Pons (tissue), 1 donor: ENCODE measurements at places on chromosomes 16 and 17.

- no peak for DNase-seq
Measured at GRCh38 chr17:50276588-50277356, 2.5 kb downstream of the TMEM92 start.

DNA sequence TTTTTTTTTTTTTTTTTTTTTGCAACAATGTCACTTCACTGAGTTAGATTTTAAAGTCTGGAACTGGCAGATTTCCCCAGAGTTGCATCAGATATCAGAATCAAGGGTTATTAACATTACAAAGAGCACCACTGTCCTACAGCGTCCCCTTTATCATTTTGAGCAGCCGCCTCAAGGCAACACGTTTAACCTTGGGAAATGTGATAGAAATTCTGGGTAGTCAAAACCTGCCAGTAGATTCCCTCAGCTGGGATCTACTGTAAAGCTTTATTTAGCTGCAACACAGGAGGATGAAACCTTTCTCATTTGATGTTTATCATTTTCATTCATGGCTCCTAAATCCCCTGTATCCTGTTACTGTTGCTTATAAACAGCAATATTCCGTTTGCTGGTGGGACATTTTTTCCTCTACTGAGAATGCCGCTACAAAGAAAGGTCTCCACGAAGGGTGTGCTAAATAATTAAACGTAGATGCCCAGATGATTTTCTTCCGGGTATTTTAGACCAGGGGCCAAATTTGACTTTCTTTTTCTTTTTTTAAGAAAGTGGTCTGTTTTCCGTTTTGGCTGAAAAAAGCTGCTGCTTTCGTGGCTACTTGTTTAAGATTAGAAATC lies 436.1 kb upstream of the GOT2 start:
- DNase-seq, result no peak

- no peak for DNase-seq
Measured at GRCh38 chr16:49961089-49961488, 63.9 kb upstream of the CNEP1R1 start.

DNA sequence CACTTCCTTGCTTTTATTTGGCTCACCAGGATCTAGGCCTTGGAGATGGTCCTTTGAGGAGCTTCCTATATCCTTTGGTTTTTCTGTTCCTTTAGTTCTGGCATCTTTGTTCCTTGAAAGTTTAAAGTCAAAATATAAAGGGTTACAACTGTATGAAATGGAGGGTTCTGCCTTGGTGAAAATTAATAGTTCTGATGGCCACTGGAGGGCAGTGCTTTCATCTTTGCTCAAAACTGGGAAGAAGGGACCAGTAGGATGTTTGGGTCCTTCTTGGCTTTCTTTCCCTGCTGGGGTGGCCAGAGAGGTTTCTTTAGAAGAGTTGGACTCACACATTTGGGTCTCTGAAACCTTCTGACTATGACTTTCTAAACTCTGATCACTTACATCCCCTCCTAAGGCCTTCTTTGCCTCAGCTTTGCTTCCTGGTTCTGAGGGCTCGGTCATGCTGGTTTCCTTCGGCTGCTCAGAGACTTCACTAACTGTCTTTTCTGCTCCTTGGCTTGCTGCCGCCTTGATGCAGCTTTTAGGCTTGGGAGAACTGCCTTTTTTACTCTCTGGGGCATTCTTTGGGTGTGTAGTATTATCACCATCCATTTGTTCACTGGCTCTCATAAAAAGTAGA lies 10.9 kb upstream of the ITGA2B start:
- peak; percentile 33 for DNase-seq
